ENCODE measurements at places on chromosomes 11 and 22. TPM values are rescaled to one million over a fixed set of nuclear protein-coding genes. Genes with fewer than 3 reads are reported as not detected.

DNA sequence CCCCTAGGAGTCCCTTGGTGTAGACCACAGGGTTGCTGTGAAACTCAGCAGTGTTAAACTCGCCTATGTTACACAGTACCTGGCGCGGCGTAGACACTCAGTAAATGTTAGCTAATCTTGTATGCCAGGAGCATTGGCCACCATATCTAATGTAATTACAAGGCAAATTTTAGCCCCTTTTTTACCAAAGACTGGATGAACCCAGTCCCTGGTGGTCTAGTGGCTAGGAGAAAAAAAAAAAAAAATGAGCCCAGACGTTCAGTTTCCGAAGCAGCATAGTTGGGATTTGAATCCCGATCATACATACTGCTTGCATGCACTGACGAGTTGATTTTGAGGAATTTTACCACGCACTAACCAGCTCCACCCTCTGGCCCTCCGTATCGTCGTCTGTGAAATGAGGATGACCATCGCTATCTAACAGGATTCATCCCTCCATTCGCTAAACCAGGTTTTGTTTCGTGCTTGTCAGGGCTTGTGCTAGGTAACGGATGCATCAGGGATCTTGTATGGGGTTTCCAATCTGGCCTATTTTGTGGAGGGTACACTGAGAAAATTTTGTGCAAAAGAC lies 688 bp downstream of the PTS start:
- DNase-seq, result no peak

DNA sequence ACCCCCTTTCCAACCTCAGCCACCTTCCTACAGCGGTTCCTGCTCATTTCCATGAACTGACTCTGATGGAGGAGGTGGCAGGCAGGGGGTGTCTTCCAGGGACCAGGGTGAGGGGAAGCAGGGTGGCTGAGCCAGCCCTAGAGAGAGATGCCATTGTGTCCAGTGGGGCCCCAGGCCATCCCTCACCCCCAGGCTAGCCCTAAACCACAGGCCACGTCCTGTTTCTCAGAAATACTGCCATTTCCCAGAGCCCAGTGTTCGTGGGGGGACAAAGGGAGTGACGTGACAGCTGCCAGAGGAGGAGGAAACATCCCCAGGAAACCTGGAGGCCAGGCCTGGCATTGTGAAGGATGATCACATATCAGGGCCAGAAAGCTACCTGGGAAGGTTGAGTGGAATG lies 39.5 kb downstream of the CHRDL2 start:
- DNase-seq, result no peak

DNA sequence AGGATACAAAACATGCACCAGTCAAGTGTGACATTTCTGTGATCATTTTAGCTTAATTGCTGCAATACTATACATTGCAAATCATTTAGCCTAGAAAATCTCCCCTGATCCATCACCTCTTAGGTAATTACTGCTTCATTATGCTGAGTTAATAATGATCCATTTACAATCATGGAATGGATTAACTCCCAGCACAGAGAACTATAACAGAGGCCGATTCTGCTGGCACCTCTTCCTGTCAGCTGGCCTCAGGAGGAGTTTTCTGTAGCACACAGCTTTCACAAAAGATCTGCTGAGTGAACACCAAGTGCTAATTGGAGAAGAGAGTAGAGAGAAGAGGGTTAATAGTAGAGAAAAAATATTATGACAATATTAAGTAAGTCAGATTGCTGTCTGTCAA lies 591.8 kb upstream of the KIRREL3 start:
- DNase-seq, result no peak

DNA sequence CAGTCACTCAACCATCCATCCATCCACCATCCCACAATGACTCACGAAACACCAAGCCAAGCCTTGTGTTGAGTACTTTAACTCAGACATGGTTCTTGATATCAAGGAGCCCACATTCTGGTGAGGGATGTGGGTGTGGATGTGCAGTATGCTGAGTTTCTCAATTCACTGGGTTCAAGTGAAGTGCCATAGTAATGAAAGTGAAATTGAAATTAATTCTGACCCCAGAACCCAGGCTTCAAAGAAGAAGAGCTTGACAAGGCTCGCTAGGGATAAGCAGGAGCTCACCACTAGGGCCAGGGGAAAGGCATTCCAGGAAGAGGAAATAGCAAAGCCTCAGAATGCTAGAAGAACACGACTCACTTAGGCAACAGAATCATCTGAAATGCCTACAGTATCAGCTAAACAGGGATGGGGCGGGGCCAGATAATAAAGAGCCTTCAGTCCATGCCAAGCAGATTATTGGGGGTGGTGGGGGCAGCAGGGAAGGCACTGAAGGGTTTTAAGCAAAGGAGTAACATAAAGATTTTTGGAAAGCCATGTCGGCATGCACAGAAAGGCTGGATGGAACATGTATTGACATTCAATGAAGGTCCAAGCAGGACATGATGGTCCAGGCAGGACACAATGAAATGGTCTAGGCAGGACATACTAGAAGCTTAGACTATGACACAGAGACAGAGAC lies 37.2 kb downstream of the RTL6 start:
- no peak for DNase-seq

- no peak for DNase-seq
Measured at GRCh38 chr11:125202362-125202880, 37.9 kb downstream of the PKNOX2 start.

DNA sequence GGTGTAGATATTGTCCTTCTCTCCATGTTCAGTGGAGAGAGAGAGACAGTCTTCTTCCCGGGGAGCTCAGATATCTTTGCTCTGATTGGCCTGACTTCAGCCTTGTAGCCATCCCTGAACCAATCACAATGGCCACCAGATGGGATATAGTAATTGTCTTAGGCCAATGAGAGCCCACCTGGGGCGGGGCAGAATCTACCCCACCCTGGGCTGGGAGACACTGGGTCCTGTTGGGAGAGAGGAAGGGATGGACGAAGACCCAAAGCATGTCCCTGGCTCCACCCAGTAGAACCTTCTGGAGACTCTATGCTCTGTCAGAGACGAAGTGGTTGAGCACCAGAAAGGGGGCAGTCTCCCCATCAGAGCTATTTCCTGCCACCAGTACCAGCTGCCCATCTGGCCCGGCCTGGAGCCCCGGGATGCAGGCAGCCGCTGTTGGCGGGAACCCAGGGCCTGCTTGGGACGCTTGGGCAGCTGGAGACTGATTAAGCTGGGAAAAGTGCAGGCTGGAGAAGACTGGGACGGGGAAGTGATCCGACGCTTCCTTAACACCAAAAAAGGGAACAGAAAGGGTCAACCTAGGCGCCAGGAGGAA lies 31.6 kb upstream of the CBX7 start:
- DNase-seq, result no peak

- no peak for DNase-seq
Measured at GRCh38 chr11:12853652-12854296, 155.3 kb upstream of the RASSF10 start.

DNA sequence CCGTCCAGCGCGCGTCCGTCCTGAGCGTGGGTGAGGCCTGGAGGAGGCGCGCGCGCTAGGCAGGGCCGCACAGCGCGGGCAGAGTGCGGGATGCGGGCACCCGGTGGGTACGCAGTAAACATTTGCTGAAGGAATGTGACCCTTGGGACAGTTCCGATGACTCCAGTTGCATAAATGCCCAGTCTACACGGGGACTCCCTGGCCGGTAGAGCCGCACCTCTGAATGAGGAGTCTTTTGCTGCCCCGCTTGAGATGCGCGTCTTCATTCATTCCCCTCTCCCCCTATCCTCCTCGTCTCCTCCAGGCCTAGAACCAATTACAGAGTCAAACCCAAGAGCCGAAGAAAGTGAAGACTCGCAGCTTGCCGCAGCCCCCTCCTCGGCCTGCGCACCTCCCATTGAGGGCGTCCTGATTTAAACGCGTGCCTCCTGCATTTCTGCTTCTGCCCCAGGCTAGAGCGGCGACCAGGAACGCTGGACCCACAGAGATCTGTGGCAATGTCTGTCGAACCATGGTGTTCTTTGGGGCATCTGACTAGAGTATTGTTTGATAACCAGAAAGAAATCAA lies 729 bp upstream of the CHKB start:
- DNase-seq, result no peak

DNA sequence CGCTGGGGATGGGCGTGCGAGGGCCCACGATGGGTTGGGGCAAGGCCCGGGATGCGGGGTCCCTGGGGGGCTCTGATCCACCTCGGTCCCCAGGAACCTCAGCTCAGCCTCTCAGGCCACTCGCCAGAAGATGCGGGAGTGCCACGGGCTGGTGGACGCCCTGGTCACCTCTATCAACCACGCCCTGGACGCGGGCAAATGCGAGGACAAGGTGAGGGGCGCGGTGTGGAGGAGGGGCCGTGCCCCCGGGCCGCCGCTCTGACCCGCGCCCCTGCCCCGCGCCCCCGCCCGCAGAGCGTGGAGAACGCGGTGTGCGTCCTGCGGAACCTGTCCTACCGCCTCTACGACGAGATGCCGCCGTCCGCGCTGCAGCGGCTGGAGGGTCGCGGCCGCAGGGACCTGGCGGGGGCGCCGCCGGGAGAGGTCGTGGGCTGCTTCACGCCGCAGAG lies 6.3 kb downstream of the PKP3 start:
- DNase-seq, result no peak

PHOX2A gene
- not detected for total RNA-seq

GTSE1 gene
- total RNA-seq, result 0.30 TPM

NDUFV1 gene
- 197 TPM for total RNA-seq
